ENCODE measurements at places on chromosomes 2 and 18.

GRCh38 chr18:551404-552061, 28.6 kb upstream of the CETN1 start:
- no peak for DNase-seq

DNA sequence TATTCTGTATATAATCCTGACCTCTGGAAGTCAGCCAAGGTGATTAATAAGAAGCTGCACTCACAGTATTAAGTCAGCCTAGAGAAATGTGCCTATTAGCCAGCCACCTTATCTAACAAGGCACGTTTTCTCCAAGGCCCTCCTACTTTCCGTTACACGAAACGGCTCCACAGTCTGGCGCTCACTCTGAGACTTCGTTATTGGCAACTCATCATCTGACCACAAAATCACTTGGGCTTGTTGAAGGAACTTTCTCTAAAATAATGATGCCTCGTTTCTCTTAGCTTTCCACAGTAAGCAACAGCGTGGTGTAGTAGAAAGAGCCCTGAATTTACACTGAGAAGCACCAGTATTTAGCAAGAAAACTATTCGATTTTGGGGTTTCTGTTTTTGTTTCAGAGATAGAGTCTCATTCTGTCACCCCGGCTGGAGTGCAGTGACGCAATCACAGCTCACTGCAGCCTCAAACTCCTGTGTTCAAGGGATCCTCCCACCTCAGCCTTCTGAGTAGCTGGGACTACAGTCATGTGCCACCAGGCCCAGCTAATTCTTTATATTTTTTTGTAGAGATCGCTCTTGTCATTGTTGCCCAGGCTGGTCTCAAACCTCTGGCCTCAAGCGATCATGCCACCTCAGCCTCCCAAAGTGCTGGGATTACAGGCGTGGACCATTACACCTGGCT, 53.6 kb upstream of the SLC14A1 start:
- DNase-seq, result no peak

DNA sequence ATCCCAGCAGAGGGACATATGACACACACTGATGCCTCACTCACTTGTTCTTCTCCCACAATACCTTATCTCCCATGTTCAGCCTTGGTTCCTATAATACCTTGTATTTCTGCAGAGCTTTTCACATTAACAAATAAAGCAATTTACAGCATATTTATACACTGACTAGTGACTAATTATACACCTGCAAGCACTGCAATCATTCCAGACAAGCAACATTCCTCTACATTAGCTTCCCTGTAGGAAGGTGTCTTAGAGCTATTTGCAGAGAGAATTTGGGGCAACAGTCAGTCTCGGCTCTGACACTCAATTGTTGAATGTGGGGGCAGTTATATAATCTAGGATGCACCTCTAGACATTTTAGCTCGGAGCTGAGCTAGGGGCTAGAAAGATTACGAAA, 9.5 kb upstream of the INSIG2 start:
- no peak for DNase-seq

- no peak for DNase-seq
These were observed 67.5 kb downstream of the PDK1 start for GRCh38 chr2:172623249-172623965.

DNA sequence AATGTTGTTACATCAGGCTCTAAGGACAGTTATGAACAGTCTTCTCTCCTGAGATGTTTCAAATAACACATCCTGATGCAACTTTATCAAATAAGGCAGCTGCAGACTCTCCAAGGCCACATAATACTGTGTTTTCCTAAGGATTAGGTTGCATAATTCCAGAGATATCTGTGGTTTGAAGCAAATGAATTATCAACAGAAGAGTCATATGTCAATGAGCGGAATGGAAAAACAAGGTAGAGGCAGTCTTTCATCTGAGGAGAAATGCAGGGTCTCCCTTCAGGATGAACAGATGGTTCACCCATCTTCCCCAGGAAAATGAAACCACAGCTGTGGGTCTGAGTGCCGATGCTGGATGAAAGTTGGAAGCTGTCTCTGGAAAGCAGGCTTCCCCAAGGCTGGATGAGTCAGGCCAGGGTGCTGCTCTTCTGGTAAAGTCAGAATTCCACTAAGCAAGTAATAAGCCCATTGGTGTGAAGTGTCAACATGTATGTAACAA, 22.2 kb downstream of the LYG1 start:
- DNase-seq, result no peak

GRCh38 chr2:212906620-212907019, 244.8 kb downstream of the IKZF2 start:
- DNase-seq, result no peak

GRCh38 chr2:157760949-157761348, 115.2 kb downstream of the ACVR1 start:
- DNase-seq, result peak; percentile 22

- DNase-seq, result no peak
These were observed 182.2 kb downstream of the FIGN start for GRCh38 chr2:163553601-163554000.

DNA sequence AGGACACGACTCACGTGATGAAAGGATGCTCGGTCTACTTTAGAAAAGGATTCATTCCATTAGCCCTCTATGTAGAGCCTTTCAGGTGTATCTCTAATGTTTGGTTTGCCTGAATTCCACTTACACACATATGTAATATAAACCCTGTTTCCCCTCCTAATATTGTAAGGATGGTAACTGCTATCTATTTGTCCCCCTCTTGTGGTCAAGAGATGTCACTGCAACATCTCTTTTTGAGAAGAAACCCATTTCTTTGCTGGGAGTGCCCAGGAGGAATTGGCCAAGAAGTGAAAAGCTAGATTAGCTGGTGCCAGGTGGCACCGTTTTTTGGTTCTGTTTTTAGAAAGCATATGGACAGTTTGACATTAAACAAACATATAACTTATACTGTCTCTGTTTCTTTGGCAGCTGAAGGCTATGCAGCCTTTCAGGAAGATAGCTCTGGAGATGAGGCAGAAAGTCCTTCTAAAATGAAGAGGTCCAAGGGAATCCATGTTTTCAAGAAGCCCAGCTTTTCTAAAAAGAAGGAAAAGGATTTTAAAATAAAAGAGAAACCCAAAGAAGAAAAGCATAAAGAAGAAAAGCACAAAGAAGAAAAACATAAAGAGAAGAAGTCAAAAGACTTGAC, 41.2 kb downstream of the RALBP1 start:
- DNase-seq, result peak; percentile 58

GRCh38 chr2:197993830-197994229, 189.4 kb downstream of the PLCL1 start:
- DNase-seq, result peak; percentile 8

Data from SK-MEL-5 (cell line).